CD4-positive, alpha-beta T cell treated with Interferon gamma for 1 hour (primary cell): ENCODE measurements at places on chromosomes 1 and 21.
A peak's percentile ranks its signal among the peaks of the same experiment; 100 is the strongest.

DNA sequence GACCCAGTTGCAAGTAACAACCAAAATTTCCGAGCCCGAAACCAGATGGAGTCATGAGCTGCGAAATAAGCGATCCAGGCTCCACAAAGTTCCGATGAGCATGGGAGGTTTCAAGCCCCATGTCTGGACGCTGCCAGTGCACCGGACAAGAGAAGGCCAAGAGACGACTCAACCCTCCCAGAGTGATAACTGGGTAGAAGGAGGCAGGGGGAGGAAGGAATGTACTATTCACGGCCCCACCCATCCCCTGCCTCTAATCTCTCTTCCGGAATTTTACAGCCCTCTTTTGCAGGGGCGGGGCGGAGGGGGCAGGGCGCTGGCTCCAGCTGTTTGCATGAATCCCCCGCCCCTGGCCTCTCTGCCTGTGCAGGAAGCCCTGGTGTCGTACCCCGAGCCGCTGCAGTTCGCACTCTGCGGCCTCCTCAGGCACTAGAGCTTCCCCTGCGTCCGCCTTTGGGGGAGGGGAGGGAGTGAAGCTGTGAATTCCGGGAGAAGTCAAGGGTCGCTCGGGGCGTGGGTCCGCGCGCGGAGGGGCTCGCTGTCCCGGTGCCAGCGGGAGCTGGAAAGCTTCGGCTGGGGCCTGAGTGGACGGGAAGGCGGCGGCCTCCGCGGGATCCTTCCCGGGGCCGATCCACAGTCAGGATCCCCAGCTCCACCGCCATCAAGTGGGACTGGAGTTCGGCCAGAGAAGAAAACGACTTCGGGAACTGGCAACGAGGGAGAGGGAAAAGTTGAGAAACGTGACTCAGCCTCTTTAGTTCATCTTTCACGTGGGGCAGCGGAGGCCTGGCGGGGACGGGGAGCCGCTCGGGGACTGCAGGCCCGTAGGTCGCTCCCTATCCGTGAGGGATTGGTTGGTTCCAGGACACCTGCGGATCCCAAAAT lies 6.3 kb upstream of the PTP4A2 start:
- DNase-seq, result peak; percentile 82

DNA sequence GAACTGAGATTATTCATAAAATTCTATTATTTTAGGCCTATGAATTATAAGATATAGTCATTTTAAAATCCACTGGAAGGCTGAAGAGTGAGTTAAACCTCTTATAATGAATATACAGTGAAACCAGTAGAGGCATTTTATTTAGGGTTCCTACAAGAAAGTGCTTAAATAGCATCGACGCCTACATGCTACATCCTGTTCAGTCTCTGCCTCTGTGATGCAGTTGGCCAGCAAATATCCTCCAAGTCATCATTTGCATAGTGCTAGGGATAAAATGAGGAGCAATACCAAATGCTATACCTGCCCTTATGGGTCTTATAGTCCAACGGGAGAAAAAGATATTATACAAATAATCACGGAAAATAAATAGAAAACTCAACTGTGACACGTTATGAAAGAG lies 59.6 kb downstream of the EDEM3 start:
- DNase-seq, result no peak

DNA sequence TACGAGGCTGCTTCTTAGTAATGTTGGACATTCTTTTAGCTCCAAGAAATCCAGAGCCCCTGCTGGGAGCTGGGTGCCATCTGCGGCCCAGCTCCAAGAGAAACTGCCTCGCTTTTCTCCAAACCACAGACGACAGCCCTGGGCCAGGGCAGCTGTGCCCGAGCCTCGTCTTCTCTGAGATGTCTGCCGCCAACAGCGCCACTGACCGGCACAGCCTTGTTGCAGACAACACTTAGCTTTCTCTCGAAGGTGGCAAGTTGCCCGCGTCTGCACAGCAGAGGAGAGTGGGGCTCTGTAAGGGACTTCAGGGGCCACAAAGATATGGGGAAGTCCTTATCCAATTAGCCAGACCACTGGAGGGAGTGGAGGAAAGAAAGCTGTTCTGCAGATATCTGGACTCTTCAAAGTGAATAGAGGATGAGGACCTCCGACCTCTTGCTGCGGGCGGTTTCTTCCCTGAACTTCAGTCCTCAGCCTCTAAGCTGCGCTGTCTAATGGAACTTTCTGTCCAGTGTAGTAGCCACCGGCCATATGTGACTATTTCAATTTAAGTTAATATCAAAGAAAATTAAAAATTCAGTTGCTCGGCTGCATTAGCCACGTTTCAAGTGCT lies 63.9 kb upstream of the DISP3 start:
- DNase-seq, result no peak

- no peak for DNase-seq
Measured at GRCh38 chr1:46184920-46185658, 8.8 kb upstream of the P3R3URF start.

DNA sequence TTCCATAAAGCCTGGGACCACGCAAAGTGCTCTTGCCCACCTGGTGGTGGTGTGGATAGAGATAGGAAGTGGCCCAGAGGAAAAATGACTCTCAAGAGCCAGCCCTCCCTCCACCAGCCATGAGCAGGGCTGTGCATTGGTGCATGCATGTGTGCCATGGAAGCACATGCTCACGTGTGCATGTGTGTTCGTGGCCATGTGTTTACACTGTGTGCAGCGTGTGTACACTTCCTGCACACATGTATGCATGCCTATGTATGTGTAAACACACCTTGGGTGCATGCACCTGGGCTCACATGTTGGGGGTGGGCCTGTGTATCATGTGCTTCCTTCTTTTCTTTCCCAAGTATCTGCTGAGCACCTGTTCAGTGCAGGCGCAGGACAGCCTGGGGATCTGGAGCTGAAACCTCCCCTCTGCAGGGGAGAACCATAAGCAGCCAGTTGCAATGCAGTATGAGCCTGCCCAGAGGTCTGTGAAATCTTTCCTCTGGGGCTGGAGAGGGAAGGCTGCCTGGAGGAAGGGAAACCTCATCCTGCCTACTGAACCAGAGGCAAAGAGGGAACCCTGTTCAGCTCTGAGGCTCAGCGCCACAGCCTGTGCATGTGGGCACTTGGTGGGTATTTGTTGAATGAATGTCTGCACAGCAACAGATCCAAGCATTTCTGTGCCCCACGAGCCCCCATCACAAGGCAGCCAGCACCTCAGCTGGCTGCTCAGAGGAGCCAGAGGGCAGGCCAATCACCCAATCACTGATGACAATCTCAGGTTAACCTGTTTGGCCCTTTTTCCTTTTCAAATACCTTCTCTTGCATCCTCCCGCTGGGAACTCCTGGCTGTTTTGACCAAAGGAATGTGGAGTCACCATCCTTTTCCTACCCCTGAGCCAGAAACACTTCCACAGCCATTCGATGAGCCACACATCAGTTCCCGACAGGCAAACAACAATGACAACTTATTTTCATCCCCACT lies 327.0 kb downstream of the NPHP4 start:
- no peak for DNase-seq

DNA sequence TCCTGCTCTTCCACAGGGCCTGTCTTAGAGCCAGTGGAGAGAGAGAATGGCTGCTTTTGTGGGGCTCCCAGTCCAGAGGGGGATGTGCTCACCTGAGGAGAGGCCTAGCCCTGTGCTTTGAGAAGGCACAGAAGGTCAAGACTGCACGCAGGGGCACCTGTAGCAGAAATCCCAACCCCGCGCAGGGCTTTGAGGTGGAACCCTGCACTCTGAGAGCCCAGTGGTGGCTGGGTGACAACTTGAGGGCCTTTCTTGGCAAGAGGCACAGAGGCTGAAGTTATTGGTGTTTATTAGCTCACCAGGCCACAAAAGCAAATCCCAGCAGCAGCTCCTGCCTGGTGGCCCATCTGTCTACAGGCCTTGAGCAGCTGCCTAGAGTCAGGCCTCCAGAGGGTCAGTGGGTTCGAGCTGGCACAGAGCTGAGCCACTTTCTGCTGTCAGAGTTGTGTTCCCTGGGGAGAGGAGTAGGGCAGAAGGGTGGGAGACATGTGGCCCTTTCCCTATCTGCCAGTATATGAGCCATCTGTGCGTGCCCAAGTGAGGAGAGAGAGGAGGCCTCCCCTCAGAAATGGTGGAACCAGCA lies 31.4 kb downstream of the SZRD1 start:
- DNase-seq, result no peak

DNA sequence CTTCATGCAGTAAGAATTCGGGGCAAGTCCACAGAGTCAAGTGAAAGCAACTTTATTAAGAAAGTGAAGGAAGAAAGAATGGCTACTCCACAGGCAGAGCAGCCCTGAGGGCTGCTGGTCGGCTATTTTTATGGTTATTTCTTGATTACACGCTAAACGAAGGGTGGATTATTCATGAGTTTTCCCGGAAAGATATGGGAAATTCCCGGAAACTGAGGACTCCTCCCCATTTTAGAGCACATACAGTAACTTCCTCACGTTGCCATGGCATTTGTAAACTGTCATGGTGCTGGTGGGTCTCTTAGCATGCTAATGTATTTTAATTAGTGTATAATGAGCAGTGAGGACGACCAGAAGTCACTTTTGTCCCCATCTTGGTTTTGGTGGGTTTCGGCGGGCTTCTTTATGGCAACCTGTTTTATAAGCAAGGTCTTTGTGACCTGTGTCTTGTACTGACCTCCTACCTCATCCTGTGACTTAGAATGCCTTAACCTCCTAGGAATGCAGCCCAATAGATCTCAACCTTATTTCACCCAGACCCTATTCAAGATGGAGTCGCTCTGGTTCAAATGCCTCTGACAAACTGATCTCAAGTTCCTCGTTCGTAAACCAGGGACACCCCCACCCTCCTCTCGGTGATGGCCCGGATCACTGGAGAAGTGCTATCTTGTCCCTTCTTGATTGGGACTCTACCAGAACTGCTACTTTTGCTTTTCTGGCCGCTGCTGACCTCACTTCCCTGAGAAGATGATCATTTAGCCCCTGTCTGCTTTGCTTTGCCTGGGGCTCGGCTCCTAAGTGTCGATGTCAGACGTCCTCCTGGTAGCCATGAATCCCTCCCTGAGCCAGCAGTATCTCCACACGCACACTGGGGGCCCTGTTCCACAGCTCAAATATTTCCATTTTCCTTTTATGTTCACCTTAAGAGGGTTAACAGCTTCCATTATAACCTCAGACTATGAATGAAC lies 48.8 kb downstream of the CLSTN1 start:
- DNase-seq, result no peak

- no peak for DNase-seq
Measured at GRCh38 chr1:229832695-229833094, 206.6 kb downstream of the URB2 start.

GRCh38 chr1:8162168-8162567 lies 136.1 kb upstream of the ERRFI1 start:
- DNase-seq, result no peak

- DNase-seq, result no peak
Measured at GRCh38 chr1:15808955-15809354, 1.5 kb upstream of the UQCRHL start.

DNA sequence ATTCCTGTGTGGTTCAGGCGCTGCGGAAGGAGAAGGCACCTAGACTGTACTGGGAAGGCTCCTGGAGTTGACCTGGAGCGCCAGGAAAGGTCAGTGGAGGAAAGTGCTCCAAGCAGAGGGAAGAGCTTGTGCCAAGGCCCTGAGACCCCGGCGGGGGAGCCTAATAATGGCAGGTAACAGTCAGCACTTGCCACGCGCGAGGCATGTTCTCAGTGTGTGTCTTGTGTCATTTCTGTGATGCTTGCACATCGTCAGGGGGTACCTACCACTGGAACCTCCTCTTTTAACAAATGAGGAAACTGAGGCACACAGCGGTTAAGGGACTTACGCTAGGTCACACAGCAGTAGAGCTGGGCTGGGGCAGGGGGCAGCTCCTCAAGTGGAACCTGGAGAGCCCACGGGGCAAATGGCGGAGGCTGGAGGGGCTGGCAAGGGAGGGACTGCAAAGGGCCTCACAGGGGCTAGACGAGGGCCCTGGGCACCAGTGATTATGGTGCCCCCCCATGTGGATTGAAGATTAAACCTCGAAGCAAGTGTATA lies 976 bp upstream of the BMP8B start:
- DNase-seq, result no peak

DNA sequence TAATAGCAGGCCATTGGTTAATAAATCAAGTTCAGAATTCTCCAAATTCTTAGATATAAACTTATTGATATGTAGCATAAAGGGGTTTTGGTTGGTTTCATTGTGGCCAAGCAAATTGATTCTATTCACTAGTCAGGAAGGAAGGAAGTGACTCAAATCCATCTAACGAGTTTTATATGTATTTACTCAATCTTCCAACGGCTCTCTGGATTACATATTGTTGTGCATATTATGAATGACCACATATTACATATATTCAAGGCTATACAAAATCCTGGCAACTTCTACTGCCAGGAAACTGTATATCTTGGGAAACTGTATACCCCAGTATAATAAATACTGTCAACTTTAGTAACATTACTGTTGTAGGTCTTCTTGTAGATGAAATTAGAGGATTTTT lies 20.1 kb upstream of the PDE4B start:
- no peak for DNase-seq

DNA sequence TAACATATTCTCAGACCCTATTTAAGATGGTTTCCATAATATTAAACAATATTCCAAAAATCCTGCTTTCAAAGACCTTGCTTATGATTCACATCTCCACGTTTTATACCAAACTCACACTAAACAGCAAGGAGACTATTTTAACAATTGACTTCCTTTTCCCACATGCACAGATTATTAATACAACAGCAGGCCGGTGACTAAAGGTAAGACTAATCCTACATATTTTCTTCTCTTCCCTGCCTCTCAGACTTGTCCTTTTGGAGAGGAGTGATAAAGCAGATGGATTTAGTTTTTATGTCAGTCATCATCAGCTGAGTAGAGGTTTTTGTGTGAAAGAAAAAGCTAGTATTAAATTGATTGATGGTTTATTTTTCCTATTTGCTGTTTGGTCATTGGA lies 400.6 kb downstream of the NTNG1 start:
- DNase-seq, result no peak

GRCh38 chr1:197632005-197632404 lies 143.3 kb downstream of the DENND1B start:
- DNase-seq, result no peak

GRCh38 chr1:110686188-110686587 lies 11.4 kb upstream of the KCNA3 start:
- peak; percentile 20 for DNase-seq

GRCh38 chr1:201946224-201946908 lies at the start of gene LMOD1:
LMOD1 (minus strand) TSS chr1:201946548; CDS start chr1:201946340, 208 bp downstream.
- DNase-seq, result no peak

- no peak for DNase-seq
Measured at GRCh38 chr1:113615425-113615824, 143.9 kb downstream of the PHTF1 start.

DNA sequence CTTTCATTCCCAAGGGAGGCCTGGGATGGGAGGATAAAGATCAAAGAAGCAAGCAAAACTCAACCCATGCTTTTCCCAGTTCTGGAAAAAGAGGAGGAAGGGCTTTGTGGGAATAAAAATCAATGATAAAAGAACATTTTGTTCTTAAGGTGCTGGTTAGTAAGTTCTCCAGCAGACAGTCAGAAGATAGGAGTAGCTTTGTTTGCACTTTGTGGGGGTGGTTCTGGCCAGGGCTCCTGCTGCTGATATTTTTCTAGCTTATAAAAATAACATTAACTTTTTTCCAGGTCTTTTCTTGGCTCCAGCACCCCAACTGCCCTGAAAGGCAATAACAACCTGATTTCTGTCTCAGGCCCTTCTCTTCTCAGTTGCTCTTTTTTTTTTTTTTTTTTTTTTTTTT lies 220.0 kb downstream of the FGGY start:
- DNase-seq, result no peak
